ENCODE measurements at places on chromosomes 16 and 17.
A peak's percentile ranks its signal among the peaks of the same experiment; 100 is the strongest.

GRCh38 chr16:6232056-6232455, 1100.6 kb upstream of the RBFOX1 start:
- DNase-seq = no peak

- DNase-seq = no peak
These were observed 118.2 kb downstream of the MGAT5B start for GRCh38 chr17:76986365-76986764.

- no peak for DNase-seq
These were observed 4.1 kb downstream of the PRCD start for GRCh38 chr17:76543826-76544545.

GRCh38 chr17:57468932-57469775, 212.8 kb downstream of the MSI2 start:
- no peak for DNase-seq

- DNase-seq = no peak
These were observed 43.1 kb upstream of the MYH10 start for GRCh38 chr17:8673612-8674011.

GRCh38 chr16:57382535-57383275, 10.4 kb downstream of the CX3CL1 start:
- no peak for DNase-seq

GRCh38 chr17:38653679-38654078, 21.1 kb downstream of the EPOP start:
- no peak for DNase-seq

- DNase-seq = no peak
These were observed at the start of gene C16orf82 for GRCh38 chr16:27066668-27067537. Gene C16orf82 (plus strand): TSS chr16:27066927.

GRCh38 chr17:44022246-44022645, 7.5 kb upstream of the TMEM101 start:
- DNase-seq = no peak

GRCh38 chr17:44071198-44071520, 624 bp downstream of the G6PC3 start:
- peak; percentile 70 for DNase-seq

DNA sequence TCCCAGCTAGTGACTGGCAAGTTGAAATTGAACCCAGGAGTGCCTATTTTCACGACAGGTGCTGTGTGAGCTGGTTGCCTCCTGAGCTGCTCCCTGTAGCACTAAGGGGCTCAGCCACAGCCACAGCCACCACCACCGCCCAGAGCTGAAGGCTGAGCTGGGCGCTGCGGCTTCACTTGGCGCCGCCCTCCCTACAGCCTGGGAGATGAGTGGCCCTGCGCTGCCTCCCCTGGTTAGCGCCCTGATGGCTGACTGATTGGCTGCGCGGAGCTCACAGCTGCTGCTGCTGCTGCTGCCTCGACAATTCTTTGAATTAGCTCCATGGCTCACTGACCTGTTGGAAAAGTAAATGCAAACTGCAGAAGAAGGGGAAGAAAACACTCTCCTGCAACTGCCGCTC, 91.8 kb upstream of the TMEM132E start:
- no peak for DNase-seq

DNA sequence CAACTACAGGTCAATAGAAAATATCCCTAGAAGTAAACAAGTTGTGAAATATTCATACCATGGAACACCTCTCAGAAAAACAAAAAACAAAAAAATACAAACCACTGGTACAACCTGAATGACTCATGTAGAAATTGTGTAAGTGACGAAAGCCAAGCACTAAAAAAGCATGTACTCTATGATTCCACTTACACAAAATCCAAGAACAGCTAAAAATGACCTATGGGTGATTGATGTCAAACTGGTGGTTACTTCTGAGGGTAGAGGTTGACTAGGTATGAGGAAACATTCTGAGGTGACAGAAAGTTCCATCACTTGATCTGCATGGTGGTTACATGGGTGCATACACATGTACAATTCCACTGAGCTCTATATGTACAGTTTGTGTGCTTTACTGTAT, 31.1 kb downstream of the DHRS7C start:
- DNase-seq = no peak

- no peak for DNase-seq
These were observed 106.1 kb downstream of the ZNF423 start for GRCh38 chr16:49749816-49750215.

GRCh38 chr16:59173408-59173831, 439.3 kb upstream of the GOT2 start:
- no peak for DNase-seq

- DNase-seq = no peak
These were observed 6.4 kb upstream of the CD300LD start for GRCh38 chr17:74598346-74599022.

DNA sequence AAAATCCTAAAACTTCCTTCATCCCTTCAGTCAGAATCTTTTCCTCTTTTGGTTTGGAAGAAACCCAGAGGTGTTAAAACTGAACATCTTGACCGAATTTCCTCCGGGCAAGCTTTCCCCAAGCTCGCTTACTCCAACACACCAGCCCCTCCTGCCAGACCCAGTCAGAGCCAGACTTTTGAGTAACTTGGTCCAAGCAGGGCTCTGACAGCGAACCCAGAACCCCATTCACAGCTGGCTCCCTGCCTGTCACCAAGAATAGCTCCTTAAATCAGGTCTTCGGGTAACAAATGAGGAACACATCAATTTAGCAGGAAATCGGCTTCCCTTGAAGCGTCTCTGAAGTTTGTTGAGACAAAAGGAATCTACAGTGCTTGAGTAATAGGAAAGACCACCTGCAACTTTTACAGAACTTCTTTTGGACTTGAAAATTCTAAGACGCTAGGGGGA, 27.3 kb downstream of the GAS7 start:
- DNase-seq = no peak

- no peak for DNase-seq
These were observed 115.1 kb upstream of the ANKFN1 start for GRCh38 chr17:56038131-56038530.

GRCh38 chr16:46974352-46974751, 878 bp upstream of the DNAJA2 start:
- peak; percentile 17 for DNase-seq

- DNase-seq = no peak
These were observed 83.5 kb upstream of the TNRC6A start for GRCh38 chr16:24645739-24646645.

DNA sequence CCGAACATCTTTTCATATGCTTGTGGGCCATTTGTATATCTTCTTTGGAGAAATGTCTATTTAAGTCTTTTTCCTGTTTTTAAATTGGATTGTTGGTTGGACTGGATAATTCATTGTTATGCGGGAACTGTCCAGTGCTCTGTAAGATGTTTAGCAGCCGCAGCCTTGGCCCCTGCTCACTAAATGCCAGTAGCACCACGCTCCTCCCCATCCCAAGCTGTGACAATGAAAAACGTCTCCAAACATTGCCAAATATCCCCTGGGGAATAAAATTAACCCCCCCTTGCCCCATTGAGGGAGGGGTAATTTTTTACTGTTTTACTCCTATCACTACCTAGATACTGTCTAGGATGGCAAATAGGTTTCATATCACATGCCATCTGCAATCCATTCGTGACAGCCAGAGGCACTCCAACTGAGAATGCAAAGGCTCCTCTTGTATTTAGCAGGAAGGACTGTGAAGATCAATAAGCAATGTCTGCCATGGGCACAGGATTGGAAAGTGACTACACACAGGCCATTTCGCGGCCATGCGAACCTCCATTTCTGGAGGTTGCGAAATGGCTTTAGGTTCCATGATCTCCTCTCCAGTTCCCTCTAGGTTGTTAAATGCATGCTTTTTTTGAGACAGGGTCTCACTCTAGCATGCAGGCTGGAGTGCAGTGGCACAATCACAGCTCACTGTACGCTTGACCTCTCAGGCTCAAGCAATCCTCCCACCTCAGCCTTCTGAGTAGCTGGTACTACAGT, 9.3 kb downstream of the PLXDC1 start:
- DNase-seq = no peak

GRCh38 chr16:66511602-66512271, 38.2 kb downstream of the TK2 start:
- DNase-seq = no peak

DNA sequence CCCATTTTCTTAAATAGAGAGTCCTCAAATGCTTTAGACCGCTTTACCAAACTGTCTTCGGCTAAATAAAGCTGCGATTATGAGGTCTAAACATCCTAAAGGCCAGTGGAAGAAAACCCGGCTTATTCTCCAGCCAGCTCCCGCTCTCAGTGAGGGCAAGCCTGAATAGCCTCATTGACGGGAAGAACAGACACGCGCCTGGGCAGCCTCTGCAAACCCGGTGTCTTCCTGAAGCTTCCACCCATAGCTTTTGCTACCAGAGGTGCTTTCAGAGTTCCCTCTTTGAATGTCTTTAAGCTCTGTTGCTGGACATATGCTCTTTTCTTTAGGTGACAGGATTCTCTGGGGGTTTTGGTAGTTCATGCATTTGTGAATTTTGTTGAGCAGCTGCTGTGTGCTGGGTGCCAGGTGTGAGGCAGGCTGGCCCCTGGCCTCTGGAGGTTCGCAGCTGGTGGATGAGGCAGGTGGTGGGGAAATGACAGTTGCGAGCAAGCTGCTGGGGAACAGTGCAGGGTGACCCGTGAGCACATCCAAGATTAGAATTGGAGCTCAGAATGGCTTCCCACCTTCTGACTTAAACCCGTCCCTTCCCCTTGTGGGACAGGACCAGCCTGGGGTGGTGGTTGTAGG, 44.7 kb downstream of the CRISPLD2 start:
- no peak for DNase-seq

DNA sequence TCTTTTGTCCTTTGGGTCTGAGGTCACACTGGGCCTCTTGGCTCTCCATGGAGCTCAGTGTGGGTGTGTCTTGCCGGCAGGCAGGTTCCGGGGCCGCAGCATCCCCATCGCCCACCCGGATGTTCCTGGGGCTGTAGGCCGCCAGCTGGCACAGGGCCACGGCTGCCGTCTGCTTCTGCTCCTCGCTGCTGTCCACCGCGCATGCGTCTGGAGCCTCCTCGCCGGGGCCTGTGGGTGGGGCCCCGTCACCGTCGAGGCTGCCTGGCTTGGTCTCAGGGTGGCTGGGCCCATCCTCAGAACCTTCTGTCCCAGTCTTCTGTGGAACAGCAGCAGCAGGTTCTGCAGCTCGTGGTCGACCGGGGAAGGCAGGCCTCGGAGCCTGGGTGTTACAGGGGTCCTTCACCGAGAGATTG, 9.6 kb downstream of the ZNF750 start:
- no peak for DNase-seq

DNA sequence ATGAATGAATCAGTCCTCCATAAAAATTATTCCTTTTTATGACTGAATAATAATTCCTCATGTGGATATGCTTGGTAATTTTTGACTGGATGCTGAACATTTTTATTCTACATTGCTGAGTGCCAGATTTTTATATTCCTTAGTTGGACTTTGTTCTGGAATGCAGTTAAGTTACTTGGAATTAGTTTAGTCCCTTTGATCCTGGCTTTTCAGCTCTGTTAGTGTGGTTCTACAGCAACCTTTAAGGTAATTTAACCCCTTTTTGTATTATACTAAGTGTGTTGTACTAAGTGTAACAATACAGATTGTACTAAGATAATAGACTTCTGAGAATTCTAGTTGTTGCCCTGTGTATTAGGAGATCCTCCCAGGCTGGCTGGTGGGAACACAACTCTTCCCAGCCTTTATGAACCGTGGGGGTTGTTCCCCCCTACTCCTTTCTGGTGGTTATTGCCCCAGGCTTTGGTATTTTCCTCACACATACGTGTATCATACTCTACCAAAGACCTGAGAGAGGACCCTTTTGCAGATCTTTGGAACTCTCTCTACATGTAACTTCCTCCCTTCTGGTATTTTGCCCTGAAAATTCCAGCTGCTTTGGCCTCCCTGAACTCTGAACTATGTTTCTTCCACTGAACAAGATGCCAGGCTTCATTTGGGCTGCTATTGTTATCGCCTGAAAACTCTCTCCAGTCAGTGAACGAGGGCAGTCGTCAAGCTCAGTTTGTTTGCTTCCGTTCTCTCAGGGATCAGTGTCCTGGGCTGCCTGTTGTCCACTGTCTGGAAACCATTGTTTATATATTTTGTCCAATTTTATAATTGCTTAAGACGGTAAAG, 30.5 kb downstream of the TANGO6 start:
- no peak for DNase-seq

DNA sequence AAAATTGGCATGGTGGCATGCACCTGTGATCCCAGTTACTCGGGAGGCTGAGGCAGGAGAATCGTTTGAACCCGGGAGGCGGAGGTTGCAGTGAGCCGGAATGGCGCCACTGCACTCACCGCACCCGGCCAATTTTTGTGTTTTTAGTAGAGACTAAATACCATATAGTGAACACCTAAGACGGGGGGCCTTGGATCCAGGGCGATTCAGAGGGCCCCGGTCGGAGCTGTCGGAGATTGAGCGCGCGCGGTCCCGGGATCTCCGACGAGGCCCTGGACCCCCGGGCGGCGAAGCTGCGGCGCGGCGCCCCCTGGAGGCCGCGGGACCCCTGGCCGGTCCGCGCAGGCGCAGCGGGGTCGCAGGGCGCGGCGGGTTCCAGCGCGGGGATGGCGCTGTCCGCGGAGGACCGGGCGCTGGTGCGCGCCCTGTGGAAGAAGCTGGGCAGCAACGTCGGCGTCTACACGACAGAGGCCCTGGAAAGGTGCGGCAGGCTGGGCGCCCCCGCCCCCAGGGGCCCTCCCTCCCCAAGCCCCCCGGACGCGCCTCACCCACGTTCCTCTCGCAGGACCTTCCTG, at the start of gene HBQ1:
Gene HBQ1, plus strand, starts transcription at position 359 of the 575 bp plus-strand sequence. Its CDS starts 28 bp downstream, at position 387.
- DNase-seq = peak; percentile 54

DNA sequence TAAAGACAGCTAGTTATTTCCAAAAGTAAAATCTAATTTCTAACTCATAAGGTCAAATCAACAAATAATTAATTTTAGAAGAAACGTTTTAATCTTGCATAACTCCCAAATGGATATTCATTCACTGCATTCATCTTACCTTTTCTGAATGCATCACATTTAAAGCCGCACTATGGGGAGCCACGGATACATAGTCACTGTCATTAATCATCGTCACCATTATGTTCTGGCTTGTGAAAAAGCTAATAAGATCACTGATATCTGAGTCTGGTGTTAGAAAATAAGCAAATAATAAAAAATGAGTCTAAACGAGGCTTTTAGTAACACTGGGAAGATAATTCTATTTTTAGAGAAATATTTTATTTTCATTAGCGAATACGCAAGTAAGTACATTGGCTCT, 42.4 kb upstream of the ABCA10 start:
- no peak for DNase-seq

DNA sequence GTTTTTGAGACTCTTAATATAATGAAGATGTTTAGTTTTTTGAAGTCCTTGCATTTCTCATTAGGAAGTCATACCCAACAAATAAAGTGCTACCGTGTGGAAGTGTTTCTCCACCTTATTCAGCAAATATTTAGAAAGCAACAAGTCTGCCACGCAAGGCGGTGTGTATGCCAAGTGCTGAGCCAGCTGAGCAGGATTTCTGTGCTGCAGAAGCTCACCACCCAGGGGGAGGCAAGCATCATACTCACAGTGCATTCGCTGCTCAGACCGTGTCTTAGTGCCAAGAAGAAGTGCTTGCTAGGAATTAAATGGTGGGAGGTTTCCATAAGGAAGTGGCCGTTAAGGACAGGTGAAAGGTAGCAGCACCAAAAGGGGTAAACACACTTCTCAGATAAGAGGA, 111.2 kb downstream of the ARHGAP44 start:
- no peak for DNase-seq
